ENCODE measurements at places on chromosomes 13 and 19. TPM values are rescaled to one million over a fixed set of nuclear protein-coding genes. Genes with fewer than 3 reads are reported as not detected.

GRCh38 chr19:19661675-19662251 lies 1.7 kb downstream of the ATP13A1 start:
- no peak for DNase-seq

GRCh38 chr13:34153428-34154180 lies 335.7 kb downstream of the RFC3 start:
- DNase-seq = no peak

- no peak for DNase-seq
These were observed 673 bp downstream of the CTU1 start for GRCh38 chr19:51107406-51108065.

- DNase-seq = no peak
These were observed 7.5 kb upstream of the PLA2G4C start for GRCh38 chr19:48118131-48118517.

- peak; percentile 61 for DNase-seq
These were observed at the start of gene TRPC4 for GRCh38 chr13:37869756-37870488. Gene TRPC4, minus strand, starts transcription at chr13:37869772. Its CDS starts 86,439 bp downstream, at chr13:37783333.

GRCh38 chr13:21957833-21958232 lies 287.0 kb downstream of the FGF9 start:
- no peak for DNase-seq

- DNase-seq = peak; percentile 66
These were observed 173.6 kb downstream of the NUFIP1 start for GRCh38 chr13:44815623-44816022.

- DNase-seq = no peak
These were observed 892 bp downstream of the TRIR start for GRCh38 chr19:12733369-12734214.

GRCh38 chr13:98349731-98350305 lies 172.7 kb upstream of the RNF113B start:
- DNase-seq = no peak

DNA sequence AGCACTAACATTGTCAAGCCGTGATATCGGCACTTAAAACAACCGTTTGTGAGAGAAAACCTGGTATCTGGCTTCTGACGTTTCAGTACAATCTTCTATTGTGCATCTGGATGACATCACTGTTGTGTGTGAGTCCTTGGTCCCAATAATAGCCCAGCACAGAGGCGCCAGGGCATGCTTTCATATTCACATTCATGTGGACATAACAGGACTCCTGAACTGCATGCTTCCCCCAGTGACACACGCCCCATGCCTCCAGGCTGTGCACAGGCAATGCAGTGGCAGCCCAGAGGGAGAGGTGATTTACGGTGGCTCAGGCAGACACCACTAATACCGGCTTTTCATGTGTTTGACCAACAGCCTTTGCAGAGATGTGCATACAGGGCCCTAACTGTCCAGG lies 58.1 kb downstream of the MRPL57 start:
- peak; percentile 28 for DNase-seq

GRCh38 chr19:6118043-6118442 lies 7.7 kb upstream of the RFX2 start:
- no peak for DNase-seq

GRCh38 chr13:50448535-50448998 lies 394.9 kb downstream of the DLEU7 start:
- no peak for DNase-seq

- DNase-seq = no peak
These were observed 21.7 kb downstream of the LILRB4 start for GRCh38 chr19:54684527-54684926.

DNA sequence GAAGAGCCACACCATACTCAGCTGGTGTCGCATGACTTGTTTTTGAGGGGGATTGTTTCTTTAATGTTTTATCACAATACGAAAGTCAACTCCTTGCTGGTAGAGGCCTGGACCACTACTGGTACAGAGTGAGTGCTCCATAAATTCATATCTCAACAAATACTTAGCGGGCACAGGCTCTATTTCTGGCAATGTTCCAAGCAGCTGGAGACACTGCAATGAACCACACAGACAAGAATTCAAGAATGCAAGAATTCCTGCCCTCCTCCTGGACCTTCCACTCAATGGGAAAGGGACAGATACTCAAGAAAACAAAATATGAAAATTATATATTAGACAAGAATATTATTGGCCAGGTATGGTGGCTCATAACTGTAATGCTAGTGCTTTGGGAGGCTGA lies 5.1 kb upstream of the FXYD5 start:
- no peak for DNase-seq

DNA sequence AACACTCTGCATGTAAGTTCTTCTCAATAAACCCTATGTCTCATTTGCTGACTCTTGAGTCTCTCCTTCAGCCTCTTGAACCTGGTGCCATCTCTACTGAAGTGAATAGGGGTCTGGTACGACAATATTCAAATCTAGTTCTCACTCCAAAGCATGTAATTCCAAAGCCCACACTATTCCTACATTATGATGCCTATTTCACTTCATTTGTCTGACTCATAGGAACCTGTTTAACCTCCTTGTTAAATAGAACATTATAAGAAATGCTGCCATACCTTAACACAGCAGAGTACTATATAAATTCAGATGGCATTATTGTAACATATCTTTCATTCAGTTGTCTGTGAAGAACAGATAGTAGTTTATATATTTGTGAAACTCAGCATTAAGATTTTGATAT lies 67.1 kb downstream of the STARD13 start:
- no peak for DNase-seq

DNA sequence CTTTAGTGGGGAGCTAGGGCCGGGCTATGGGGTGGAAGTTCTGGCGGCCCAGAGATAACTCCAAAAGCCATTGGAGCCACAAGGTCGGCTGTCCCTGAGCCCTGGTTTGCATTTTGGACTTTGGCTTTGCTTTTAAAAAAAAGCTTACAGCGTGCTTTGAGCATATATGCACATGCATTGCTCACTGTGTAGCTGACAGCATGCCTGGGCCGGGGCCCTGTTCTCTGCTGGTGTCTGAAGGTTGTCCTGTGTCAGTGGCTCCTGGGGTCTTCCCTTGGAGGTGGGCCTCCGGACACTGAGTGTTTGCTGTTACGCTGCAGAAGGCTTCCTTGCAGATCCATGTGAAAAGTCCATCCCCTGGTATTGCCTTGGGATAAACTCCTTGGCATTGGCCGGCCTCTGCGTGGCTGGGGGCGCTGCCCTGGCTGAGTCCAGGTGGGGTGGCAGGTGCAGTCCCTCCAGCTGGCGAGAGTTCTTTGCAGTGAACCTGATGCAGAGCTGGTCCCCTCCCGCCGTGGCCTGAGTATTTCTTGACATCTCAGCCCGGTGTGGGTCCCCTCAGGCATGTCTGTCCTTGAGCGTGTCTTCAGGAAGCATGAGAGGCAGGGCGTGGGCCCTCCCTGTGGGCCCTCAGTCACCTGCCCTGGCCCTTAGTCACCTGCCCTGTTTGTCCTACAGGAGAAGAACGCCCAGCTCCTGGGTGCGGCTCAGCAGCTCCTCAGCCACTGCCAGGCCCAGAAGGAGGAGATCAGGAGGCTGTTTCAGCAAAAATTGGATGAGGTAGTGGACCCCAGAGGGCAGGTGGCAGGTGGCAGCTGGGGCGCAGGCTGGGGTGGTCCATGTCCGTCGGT lies 23.0 kb downstream of the PLEKHJ1 start:
- DNase-seq = no peak

- DNase-seq = no peak
These were observed 339.0 kb downstream of the HS6ST3 start for GRCh38 chr13:96428911-96429310.

GRCh38 chr13:21541980-21542379 lies 62.0 kb downstream of the MICU2 start:
- DNase-seq = no peak

DNA sequence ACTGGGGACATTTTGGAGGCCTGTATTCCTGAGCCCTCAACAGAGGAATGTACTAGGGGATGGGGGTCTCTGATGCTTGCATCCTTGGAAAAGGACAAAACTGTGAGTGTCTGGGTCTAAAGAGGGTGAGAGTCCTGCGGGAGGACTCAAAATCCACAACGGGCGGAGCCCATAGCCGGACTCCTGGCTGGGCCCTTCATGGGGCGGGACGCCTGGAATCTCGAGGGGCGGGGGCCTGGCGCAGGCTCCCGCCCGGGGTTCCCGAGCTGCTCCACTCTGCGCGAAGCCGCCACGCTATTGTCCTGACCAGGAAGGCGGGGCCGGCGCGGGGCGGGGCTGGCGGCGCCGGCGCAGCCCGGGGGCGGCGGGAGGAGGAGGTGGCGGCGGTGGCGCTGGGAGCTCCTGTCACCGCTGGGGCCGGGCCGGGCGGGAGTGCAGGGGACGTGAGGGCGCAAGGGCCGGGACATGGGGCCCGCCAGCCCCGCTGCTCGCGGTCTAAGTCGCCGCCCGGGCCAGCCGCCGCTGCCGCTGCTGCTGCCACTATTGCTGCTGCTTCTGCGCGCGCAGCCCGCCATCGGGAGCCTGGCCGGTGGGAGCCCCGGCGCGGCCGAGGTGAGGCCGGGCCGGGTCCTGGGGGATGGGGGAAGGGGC lies at the start of gene APLP1:
APLP1 (plus strand) TSS at position 403 of the 651 bp plus-strand sequence; CDS start at position 466, 63 bp downstream.
- DNase-seq = peak; percentile 49

The SYCN gene
- polyA plus RNA-seq = not detected

The ZNF493 gene
- polyA plus RNA-seq = 12.6 TPM

The FPR1 gene
- polyA plus RNA-seq = 11.0 TPM

The ZNF304 gene
- polyA plus RNA-seq = 12.5 TPM

The C19orf85 gene
- not detected for polyA plus RNA-seq

The SLC25A41 gene
- polyA plus RNA-seq = 0.38 TPM

The KIR2DL3 gene
- polyA plus RNA-seq = not detected

The ZSCAN22 gene
- 1.1 TPM for polyA plus RNA-seq

The C19orf67 gene
- polyA plus RNA-seq = not detected

The KIR3DL1 gene
- polyA plus RNA-seq = not detected

The PNMA8A gene
- polyA plus RNA-seq = 13.2 TPM

The DGKH gene
- polyA plus RNA-seq = 2.1 TPM

The SPRED3 gene
- polyA plus RNA-seq = 0.29 TPM

The SULT2A1 gene
- 0.29 TPM for polyA plus RNA-seq

The C3 gene
- polyA plus RNA-seq = 430 TPM

The UBE2L5 gene
- polyA plus RNA-seq = 0.48 TPM

The CIC gene
- polyA plus RNA-seq = 71.0 TPM

All from ovary (tissue), 10 donors.